ENCODE measurements at places on chromosomes 7 and 10.

- DNase-seq: no peak
Measured at GRCh38 chr7:136348542-136349192, 371.5 kb upstream of the MTPN start.

- no peak for DNase-seq
Measured at GRCh38 chr10:11024596-11024995, 6.9 kb downstream of the CELF2 start.

- no peak for DNase-seq
Measured at GRCh38 chr10:37747081-37747480, 110.3 kb downstream of the ZNF248 start.

DNA sequence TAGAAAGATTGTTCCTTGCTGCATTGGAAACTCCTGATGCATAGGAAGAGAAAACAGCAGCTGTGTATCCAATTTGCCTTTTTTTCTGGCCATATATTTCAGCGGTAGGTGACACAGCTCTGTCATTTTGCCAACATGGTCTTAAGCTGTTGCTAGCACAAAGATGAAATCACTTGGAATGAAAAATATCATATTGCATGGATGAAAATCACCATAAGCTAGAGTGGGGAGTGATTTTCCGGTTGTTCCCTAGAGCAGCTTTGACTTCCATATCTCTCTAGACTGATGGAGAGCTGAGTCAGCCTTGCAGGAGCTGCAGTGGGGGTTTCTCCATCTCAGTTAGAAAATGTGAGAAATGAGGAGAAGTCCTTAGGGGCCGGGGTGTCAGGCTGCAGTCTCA lies 38.3 kb upstream of the BTBD16 start:
- DNase-seq: no peak

DNA sequence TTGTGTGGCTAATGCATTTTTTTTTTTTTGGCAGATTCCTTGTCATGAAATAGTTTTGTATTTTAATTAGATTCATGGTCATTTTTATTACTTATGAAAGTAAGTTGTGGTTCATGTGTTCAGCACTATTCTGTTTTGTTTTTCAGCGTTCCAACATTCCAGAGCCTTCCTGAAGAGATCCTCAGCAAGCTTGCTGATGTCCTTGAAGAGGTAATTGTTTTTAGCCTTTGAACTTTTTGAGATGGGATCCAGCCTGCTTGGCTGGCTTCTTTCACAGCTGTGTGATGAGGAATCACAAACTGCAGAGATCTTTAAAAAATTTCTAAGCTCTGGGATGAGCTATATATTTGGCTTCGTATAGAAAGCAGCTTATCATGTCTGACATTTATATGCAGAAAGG lies 208.0 kb upstream of the CSTF2T start:
- DNase-seq: no peak

- DNase-seq: no peak
Measured at GRCh38 chr7:6317797-6318438, 45.5 kb upstream of the CYTH3 start.

- DNase-seq: no peak
Measured at GRCh38 chr10:69787681-69788080, 14.0 kb upstream of the COL13A1 start.

GRCh38 chr10:12469345-12469744 lies 120.0 kb downstream of the CAMK1D start:
- no peak for DNase-seq

- no peak for DNase-seq
Measured at GRCh38 chr7:36735172-36735571, 10.9 kb upstream of the AOAH start.

GRCh38 chr7:121272676-121273075 lies 56.1 kb upstream of the WNT16 start:
- no peak for DNase-seq

DNA sequence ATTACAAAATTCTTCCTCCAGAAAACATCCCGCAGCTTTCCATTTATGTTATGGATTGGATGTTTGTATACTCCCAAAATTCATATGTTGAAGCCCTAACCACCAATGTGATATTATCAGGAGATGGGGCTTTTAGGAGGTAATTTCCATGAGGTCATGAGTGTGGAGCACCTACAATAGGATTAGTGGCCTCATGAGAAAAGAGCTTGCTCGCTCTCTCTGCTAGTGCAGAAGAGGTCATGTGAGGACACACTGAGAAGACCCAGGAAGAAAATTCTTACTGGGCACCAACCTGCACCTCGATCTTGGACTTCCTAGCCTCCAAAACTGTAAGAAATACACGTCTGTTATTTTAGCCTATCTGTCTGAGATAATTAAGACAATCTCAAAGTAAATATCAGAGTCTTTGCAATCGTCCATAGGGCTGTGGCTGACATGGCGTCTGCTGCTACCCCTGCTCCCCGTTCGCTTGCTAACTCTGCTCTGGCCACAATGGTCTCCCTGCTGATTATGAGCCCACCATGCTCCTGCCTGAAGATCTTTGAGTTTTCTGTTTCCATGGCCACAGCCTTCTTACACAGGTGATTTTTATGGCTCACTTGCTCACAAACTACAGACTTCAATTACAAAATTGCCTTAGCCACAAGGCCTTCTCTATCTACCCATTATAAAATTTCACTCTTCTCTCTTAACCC lies 333.3 kb downstream of the CACNA2D1 start:
- DNase-seq: peak; percentile 18

DNA sequence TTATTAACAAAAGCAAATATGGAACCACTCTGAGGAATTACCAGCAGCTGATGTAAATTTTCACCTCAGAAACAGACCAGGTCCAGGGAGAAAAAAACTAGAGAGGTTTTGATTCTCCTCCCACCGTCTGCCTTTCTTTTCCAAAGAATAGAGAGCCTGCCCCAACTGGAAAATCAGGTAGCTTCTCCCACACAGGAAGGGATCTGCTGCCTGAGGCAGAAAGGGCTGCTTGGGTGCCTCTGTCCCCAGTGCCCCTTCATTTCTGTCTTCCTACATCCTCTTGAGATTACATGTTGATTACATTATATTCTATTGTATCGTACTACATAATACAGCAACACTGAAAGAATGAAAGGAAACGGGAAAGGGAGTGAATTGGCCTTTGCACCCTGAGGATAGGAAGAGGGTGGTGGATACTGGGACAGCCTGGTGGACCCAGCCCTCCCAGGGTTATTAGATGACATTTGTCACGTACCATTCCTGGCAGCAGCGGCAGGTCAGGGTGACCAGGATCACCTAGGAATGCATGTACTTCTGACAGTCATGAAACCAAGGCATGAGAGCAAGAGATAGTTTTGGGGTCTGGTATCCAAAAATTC lies 8.9 kb downstream of the ST8SIA6 start:
- no peak for DNase-seq

DNA sequence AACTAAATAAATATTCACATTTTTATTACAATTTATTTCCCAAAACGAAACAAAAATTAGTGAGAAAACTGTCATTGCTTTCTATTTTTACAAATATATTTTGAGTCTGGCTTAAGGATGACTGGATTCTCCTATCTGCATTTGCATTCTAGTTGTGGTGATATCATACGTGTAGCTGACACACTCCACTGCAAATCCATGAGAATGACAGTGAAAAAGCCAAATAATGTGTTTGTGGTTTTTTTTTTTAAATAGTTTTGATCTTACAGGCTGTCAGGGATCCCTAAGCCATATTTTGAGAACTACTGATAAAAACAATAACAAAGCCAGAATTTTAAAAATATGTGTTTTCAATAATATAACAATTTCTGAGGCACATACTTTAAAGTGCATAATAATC lies 5.8 kb upstream of the STAMBPL1 start:
- DNase-seq: no peak

- no peak for DNase-seq
Measured at GRCh38 chr7:95517458-95517857, 31.7 kb downstream of the ASB4 start.

All from BE2C (cell line).